CD8-positive, alpha-beta memory T cell (primary cell): ENCODE measurements at places on chromosomes 3 and 15. TPM values are rescaled to one million over a fixed set of nuclear protein-coding genes. Genes with fewer than 3 reads are reported as not detected.

Gene SLC22A13
- total RNA-seq = 0.44 TPM

Gene TJP1
- not detected for total RNA-seq

Gene MKRN3
- total RNA-seq = 1.1 TPM

DNA sequence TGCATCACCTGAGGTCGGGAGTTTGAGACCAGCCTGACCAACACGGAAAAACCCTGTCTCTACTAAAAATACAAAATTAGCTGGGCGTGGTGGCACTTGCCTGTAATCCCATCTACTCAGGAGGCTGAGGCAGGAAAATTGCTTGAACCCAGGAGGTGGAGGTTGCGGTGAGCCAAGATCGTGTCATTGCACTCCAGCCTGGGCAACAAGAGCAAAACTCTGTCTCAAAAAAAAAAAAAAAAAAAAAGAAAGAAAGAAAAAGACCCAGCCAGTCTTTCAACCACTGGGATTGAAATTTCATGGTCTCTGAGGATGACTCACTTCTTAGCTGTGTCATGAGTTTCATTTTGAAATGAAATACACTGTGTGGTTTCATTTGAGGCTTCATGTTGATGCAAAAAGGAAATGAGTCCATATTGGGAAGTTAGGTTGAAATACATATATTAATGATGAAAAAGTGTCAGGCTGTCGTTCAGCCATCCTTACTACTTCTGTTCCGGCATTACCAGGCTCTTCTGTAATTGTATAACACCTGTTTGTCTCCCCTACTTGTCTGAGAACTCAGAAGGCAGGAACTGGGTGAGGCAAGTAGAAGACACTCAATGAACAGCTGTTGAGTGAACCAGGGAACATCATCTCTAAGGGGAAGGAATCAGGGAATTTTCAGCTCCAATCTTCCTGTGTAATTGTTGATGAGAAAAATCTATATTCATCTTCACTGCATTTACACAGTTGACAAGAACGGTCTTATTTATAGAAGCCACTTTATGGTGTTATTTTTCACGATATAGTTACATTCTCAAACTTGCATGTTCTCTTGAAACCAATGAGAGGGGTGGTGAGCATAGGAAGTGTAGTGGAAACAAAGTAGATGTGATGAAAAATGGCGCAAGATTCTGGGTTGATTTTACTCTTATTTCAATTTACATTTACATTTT lies 87.4 kb downstream of the NFKBIZ start:
- H3K36me3 ChIP-seq = no peaks in the 10 kb centered on the region
- DNase-seq = peak; percentile 54
- H3K27ac ChIP-seq = no peak overlapping the region
- H3K27me3 ChIP-seq = no peaks in the 10 kb centered on the region

DNA sequence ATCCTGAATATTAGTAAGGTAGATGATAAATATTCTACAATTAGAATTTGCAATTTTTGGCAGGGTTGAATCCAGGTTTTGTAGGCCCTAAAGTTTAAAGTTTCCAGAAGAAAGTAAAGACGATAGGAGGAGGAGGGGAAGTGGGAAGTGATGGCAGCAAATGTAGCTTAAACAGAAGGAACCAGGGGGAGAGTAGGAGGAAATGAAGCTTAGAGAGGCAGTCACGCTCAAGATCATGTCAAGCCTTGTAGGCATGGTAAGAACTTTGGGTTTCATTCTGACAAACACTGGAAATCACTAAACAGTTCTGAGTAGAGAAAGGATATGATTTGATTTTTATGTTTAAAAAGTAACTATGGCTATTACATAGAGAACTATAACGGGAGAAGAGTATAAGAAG lies 63.9 kb downstream of the NR2E3 start:
- H3K4me1 ChIP-seq = no peaks in the 10 kb centered on the region
- H3K27ac ChIP-seq = no peak overlapping the region
- no peaks in the 10 kb centered on the region for H3K27me3 ChIP-seq
- H3K4me3 ChIP-seq = no peak overlapping the region
- H3K36me3 ChIP-seq = peaks cover 2% of the 10 kb centered on the region
- no peak for DNase-seq

- H3K27ac ChIP-seq = no peak overlapping the region
- no peaks in the 10 kb centered on the region for H3K36me3 ChIP-seq
- peak; percentile 74 for DNase-seq
- H3K4me1 ChIP-seq = peaks cover 31% of the 10 kb centered on the region
These were observed 11.7 kb downstream of the PXYLP1 start for GRCh38 chr3:141243271-141243707.

DNA sequence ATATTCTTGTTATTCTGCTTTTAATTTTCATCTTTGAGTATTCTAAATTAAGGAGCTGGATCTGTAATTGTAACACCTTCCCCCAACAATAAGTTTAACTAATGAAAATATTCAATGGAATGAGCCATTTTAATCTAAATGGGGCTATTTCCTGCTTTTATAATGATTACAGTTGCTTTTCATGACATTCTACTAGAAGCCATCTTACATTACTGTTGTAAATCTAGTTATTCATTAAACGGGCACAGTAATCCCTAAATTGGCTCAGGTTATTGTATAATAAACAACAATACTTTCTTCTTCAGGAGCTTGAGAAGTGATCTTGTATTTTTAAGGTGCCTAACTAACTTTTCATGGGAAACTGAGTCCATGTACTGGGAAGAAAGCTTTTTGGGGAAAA lies 8.5 kb downstream of the FLNB start:
- no peak for DNase-seq
- no peaks in the 10 kb centered on the region for H3K27me3 ChIP-seq
- no peaks in the 10 kb centered on the region for H3K36me3 ChIP-seq
- peaks cover 10% of the 10 kb centered on the region for H3K4me1 ChIP-seq

- DNase-seq = no peak
- no peak overlapping the region for H3K4me3 ChIP-seq
- H3K36me3 ChIP-seq = no peaks in the 10 kb centered on the region
These were observed 39.4 kb upstream of the CCR2 start for GRCh38 chr3:46314517-46314916.

GRCh38 chr3:170634663-170635384 lies 48.9 kb upstream of the SLC7A14 start:
- DNase-seq = no peak
- H3K36me3 ChIP-seq = no peaks in the 10 kb centered on the region
- H3K4me1 ChIP-seq = no peaks in the 10 kb centered on the region
- H3K4me3 ChIP-seq = no peak overlapping the region

- H3K27me3 ChIP-seq = no peaks in the 10 kb centered on the region
- H3K27ac ChIP-seq = peak overlapping the region; percentile 43
- DNase-seq = peak; percentile 17
- peaks cover 9% of the 10 kb centered on the region for H3K4me1 ChIP-seq
- H3K4me3 ChIP-seq = peak overlapping the region; percentile 67
These were observed 481 bp downstream of the ADAMTS17 start for GRCh38 chr15:100341239-100341749.

DNA sequence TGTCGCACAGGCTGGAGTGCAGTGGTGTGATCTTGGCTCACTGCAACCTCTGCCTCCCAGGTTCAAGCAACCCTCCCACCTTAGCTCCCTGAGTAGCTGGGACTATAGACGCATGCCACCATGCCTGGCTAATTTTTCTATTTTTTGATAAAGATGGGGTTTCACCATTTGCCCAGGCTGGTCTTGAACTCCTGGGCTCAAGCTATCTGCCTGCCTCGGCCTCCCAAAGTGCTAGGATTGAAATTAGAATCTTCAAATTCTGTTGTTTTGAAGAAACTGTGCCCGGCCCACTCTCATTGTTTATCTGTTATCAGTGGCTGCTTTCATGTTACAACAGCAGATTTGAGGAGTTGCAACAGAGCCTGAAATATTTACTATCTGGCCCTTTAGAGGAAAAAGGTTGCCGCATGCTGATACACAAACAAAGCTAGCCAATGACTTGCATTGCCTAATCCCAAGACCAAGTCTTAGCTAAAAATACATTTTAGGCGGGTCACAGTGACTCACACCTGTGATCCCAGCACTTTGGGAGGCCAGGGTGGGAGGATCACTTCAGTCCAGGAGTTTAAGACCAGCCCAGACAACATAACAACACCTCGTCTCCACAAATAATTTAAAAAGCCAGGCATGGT lies 43.2 kb upstream of the PPP4R2 start:
- no peaks in the 10 kb centered on the region for H3K27me3 ChIP-seq
- H3K4me1 ChIP-seq = peaks cover 9% of the 10 kb centered on the region
- no peak overlapping the region for H3K27ac ChIP-seq
- H3K4me3 ChIP-seq = no peak overlapping the region

GRCh38 chr3:40691452-40691861 lies 166.7 kb downstream of the ZNF621 start:
- H3K27ac ChIP-seq = no peak overlapping the region
- no peak overlapping the region for H3K4me3 ChIP-seq
- no peaks in the 10 kb centered on the region for H3K4me1 ChIP-seq
- DNase-seq = no peak
- H3K27me3 ChIP-seq = no peaks in the 10 kb centered on the region

- H3K4me1 ChIP-seq = no peaks in the 10 kb centered on the region
- no peaks in the 10 kb centered on the region for H3K27me3 ChIP-seq
- no peak for DNase-seq
These were observed at the start of gene SLC15A2 for GRCh38 chr3:121894301-121894990. TSS of gene SLC15A2 (plus strand) at chr3:121894401. CDS start at chr3:121894477, 76 bp downstream.

DNA sequence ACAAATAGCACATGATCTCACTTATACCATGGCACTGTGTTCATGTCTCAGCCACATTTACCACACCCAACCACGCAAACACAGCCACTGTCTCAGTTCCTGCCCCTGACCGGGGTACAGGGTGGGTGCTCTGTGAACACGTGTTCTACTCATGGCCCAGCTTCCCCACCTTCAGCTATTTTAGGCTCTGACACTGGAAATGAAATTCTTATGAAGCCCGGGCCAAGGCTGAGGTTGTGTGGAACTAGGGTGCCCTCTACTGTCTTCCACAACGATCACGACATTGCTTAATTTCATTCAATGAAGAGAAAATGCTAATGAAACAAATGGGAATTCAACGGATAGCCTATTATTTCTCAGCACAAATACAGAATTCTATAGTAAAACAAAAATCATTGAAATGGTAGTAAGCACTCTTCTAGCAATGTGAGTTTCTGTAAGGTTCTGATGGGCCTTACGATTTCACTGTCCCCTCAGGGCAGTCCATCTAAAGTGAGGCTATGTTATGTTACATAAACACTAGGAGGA lies 2.1 kb upstream of the GABRA5 start:
- no peaks in the 10 kb centered on the region for H3K36me3 ChIP-seq
- DNase-seq = no peak
- H3K4me3 ChIP-seq = no peak overlapping the region
- H3K27ac ChIP-seq = no peak overlapping the region
- no peaks in the 10 kb centered on the region for H3K27me3 ChIP-seq
- H3K4me1 ChIP-seq = no peaks in the 10 kb centered on the region

DNA sequence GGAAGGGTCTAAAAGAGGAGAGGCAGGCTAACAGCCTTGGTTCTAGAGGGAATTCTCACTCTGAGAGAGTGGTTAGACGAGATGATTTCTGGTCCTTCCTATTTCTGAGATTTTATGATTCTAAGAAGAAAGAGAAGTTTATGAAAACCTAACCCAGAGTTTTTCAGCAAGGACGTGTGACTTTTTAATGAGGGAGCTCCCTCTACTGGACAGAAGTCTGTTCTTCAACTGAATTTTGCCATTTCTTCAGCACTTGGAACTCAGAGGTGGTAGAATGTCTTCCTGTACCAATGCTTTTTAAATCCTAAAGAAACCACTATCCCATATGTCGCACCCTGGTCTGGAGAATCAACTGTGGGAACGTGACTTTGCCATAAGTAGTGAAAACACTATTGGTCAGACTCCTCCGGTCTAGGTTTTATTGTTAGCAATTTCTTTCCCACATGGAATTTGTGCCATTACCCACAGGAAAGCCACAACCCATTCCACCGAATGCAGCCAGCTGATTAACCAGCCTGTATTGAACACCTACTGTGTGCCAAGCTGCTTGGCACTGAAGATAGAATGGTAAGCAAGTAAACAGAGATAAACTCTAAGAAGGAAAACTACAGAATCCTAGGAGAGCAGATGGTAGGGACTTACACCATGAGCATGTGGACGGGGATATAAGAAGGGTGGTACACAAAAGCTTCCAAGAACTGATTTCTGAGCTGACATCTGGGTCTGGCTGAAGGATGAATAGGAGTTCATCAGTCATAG lies 199.5 kb upstream of the LMCD1 start:
- H3K27ac ChIP-seq = no peak overlapping the region
- no peaks in the 10 kb centered on the region for H3K36me3 ChIP-seq
- no peaks in the 10 kb centered on the region for H3K4me1 ChIP-seq
- DNase-seq = no peak
- no peaks in the 10 kb centered on the region for H3K27me3 ChIP-seq
- no peak overlapping the region for H3K4me3 ChIP-seq

DNA sequence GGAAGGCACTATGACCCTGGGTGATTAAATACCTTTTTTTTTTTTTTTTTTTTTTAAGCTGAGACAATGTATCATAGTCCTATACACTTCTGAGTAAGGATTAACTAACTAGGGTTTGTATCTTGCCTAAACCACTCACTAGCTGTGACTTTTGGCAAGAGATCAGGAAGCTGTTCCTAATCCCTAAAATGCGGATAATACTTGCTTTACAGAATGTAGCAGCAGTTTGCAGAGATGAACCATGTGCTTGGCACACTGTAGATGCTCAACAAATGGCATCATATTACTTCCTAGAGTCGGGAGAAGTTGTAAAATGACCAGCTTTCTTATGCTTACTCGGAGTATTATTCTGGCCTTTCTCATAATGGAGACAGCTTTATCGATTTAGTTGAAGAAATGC lies 25.6 kb upstream of the PYGO1 start:
- no peak overlapping the region for H3K4me3 ChIP-seq
- no peaks in the 10 kb centered on the region for H3K4me1 ChIP-seq
- no peak for DNase-seq
- no peak overlapping the region for H3K27ac ChIP-seq
- no peaks in the 10 kb centered on the region for H3K27me3 ChIP-seq

GRCh38 chr15:83114856-83115255 lies 7.4 kb downstream of the TM6SF1 start:
- DNase-seq = no peak
- no peaks in the 10 kb centered on the region for H3K36me3 ChIP-seq
- no peak overlapping the region for H3K4me3 ChIP-seq

DNA sequence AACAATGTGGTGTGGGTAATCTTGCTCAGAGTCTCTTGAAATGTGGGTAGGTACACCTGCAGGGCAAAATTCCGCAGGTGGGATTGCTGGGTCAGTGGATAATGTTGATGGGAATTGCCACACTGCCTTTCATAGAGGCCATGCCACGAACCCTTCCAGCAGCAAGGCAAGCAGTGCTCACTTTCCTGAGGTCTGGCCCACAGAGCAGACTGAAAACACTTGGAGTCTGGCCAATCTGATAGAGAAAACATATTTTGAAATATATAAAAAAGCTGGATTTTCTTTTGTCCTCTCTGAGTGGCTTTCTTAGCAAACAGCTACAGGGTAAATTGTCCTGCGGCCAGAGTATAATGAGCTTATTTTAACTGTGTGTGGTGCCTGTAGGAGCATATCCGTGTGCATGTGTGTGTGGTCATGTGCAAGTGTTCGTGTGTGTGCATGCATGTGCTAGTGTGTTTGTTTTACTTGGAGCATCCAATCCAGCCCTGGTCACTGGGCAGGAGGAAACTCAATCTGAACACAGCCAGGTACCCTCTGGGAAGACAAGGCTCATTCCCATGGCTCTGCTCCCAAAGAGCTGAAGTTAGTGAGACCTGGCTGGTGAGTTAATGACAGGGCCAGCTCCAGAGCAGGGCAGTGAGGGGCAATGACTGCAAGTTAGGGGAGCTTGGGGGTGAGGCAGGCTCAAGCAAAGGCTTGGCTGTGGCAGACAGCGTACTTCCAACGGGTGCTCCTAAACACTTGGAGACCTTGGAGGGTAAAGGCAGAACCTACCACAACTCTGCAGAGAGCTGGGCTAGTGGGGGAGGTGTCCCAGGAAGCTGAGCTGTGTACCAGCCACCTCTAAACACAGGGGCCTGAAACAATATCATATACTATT lies 91.3 kb downstream of the PLXNA1 start:
- no peak overlapping the region for H3K4me3 ChIP-seq
- no peak overlapping the region for H3K27ac ChIP-seq
- no peaks in the 10 kb centered on the region for H3K4me1 ChIP-seq
- no peaks in the 10 kb centered on the region for H3K27me3 ChIP-seq
- DNase-seq = no peak
